Endodermal cell (in vitro differentiated cells): ENCODE measurements at places on chromosomes 16 and 17. TPM values are rescaled to one million over a fixed set of nuclear protein-coding genes. Genes with fewer than 3 reads are reported as not detected.

KRTAP9-8 gene
- total RNA-seq: not detected in 2 replicates

KCNH6 gene
- total RNA-seq: 0.75 and 0.79 TPM in 2 replicates

DNA sequence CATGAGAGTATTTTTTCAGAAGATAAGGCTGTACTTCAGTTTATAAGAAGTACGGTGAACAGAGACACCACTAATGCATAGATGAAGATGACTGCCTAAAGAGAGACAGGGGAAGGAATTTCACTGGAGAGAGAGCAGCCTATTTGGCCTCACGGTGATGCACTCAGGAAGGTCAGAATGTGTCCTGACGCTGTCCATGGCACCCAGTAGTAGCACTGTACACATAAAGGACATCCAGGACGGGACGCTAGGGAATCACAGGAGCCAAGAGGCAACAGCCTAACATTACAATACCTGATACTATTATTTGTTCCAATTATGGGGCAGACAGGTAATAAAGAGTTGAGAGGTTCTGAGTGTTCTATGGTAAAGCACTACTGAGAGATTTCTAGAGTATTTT lies 24.9 kb upstream of the LRRC37A start:
- peaks cover 7% of the 10 kb centered on the region for H3K4me1 ChIP-seq
- H3K36me3 ChIP-seq: no peaks in the 10 kb centered on the region
- H3K27ac ChIP-seq: no peak overlapping the region
- H3K4me3 ChIP-seq: no peak overlapping the region

DNA sequence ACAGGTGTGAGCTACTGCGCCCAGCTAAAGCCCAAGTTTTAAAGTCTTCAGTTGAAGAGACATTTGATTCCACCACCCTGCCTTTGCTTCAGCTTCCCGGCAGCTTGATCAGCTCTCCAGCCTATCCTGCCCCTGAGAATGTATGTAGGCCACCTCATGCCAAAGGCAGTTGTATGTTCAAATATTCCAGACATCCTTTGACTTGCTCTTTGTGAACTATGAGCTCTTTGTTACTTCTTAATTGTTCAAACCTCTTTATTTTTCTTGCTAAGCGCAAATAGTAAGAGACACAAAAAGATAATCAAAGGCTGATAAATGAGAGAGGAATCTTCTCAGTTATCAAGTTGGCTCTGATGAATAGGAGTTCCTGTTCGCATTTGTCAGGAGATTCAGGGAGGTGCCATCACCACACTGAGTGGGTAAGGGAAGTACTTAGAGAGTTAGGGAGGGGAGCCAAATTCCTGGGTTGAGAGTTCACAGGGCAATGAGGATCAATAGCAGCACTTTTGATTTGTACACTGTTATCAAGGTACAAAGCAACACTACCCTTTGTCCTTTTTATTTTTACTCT lies 32.0 kb upstream of the SUPT4H1 start:
- no peaks in the 10 kb centered on the region for H3K36me3 ChIP-seq
- no peak for DNase-seq
- H3K4me1 ChIP-seq: no peaks in the 10 kb centered on the region
- no peaks in the 10 kb centered on the region for H3K27me3 ChIP-seq
- H3K4me3 ChIP-seq: no peak overlapping the region

- H3K27me3 ChIP-seq: no peaks in the 10 kb centered on the region
- no peaks in the 10 kb centered on the region for H3K4me1 ChIP-seq
- peaks cover 51% of the 10 kb centered on the region for H3K36me3 ChIP-seq
- no peak overlapping the region for H3K4me3 ChIP-seq
- no peak for DNase-seq
These were observed 76.6 kb downstream of the MAP2K4 start for GRCh38 chr17:12097326-12097725.

- no peaks in the 10 kb centered on the region for H3K27me3 ChIP-seq
- DNase-seq: no peak
- H3K4me3 ChIP-seq: no peak overlapping the region
- H3K4me1 ChIP-seq: no peaks in the 10 kb centered on the region
These were observed 14.4 kb downstream of the CBFA2T3 start for GRCh38 chr16:88962478-88963152.
